ENCODE measurements at places on chromosomes 11 and 22.

- peak; percentile 29 for DNase-seq
These were observed 7.1 kb downstream of the USP18 start for GRCh38 chr22:18156878-18157713.

DNA sequence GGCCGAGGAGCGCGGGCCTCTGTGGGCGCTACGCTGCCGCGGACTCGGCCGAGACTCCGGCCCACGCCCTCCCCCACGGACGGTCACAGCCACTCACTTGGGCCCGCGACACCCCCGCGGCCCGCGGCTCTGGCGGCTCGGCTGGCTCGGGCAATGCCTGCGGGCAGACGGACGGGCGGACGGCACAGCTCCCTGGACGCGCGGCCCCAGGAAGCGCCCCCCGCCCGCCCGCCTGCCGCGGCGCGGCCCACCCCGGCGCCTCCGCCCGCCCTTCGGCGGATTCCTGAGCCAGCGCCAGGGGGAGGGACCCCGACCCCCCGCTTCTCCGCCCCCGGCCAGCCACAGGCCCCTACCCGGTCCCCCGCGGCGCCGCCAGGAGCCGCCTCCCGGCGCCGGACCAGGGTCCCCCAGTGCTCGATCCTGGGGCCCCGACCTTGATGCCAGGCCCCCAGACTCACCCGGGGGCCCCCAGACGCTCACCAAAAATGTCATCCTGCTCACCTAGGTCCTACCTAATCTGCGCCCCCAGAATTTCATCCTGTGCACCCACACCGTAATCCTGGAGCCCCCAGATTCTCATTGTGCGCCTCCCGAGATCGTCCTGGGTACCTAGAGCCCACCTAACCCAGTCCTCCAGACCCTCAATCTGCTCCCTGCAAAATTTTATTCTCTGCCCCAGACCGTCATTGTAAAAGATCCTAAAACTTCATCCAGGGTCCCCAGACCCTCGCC, at the start of gene EFEMP2:
Gene EFEMP2 (minus strand): TSS at position 215 of the 732 bp plus-strand sequence. CDS start 446 bp downstream, outside the sequence.
- peak; percentile 17 for DNase-seq

- no peak for DNase-seq
These were observed 47.8 kb downstream of the ARRB1 start for GRCh38 chr11:75303544-75304224.

GRCh38 chr11:83467837-83468236, 181.7 kb upstream of the CCDC90B start:
- no peak for DNase-seq

DNA sequence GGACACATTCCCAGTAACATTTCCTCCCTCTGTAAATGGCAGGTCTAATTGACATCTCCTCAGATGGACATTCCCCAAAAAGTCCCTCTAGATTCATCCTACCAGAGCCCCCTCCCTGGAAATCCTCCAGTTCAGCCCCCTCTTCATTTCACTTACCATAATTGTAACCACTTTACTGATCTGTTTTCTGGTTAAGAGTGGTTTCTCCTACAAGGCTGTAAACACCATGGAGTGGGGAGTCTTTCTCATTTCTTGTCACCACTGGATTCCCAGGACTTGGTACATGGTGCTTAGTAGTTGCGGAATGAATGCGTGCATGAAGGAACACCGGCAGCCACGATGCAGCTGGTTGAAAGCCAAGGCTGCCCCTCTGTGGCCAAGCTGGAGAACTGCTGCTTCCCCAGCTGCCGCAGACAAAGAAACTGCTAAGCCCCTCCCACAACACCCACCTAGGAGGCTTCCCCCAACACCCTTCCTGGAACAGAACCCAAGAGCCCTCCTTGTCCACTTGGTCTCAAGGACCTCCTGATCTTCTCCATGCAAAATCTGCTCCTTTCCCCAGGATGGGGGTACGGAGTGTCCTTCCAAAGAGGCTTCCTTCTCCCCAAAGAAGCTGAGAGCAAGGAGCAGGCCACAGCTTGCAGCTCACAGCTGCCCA, 18.6 kb upstream of the SCARF2 start:
- DNase-seq: peak; percentile 48

DNA sequence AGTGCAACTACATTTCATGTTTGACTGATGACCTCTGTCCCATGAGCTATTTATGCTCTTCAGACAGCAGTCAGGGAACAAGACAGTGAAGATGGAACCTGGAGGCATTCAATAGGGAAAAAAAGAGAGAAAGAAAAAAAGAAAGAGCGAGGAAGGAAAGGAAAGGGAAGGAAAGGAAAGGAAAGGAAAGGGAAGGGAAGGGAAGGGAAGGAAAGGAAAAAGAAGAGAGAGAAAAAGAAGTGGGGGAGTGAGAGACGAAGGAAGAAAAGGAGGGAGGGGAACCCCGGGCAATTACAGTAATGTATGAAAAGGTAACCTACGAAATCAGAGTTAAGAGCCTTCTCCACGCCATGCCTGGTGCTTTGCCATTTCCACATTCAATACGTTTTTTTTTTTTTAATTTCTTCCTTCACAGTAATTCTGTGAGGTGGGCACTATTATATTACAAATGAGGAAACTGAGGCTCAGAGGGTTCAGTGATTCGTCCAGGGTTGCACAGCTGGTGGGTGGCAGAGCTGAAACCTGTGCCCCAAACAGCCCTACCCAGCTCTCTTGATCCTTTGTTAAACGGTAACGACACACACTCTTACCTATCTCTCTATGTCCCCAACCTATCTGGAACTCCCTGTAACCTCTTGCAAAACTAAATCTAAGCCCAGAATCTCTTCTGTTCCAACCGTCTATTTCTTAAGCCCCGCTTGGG, 39.3 kb downstream of the ETS1 start:
- no peak for DNase-seq

DNA sequence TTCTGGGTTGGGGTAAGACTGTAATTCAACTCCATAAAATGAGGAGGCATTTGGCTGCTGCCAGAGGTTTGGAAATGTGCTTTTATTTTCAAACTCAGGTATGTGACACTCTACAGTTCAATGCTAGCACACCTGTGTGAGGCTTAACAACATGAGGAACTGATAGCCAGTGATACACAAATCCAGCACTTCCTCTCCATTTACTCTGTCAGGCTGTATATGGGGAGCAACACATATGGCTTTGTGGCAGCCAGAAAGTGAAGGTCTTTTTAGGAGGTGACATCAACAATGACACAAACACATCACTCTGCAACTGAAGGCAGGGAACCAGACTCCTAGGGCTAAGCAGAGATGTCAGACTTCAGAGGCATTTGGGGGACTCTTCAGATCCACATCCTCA, 4.6 kb upstream of the LYVE1 start:
- DNase-seq: no peak

Measured in CD8-positive, alpha-beta T cell (primary cell).